ENCODE measurements at places on chromosomes 2 and 18.

DNA sequence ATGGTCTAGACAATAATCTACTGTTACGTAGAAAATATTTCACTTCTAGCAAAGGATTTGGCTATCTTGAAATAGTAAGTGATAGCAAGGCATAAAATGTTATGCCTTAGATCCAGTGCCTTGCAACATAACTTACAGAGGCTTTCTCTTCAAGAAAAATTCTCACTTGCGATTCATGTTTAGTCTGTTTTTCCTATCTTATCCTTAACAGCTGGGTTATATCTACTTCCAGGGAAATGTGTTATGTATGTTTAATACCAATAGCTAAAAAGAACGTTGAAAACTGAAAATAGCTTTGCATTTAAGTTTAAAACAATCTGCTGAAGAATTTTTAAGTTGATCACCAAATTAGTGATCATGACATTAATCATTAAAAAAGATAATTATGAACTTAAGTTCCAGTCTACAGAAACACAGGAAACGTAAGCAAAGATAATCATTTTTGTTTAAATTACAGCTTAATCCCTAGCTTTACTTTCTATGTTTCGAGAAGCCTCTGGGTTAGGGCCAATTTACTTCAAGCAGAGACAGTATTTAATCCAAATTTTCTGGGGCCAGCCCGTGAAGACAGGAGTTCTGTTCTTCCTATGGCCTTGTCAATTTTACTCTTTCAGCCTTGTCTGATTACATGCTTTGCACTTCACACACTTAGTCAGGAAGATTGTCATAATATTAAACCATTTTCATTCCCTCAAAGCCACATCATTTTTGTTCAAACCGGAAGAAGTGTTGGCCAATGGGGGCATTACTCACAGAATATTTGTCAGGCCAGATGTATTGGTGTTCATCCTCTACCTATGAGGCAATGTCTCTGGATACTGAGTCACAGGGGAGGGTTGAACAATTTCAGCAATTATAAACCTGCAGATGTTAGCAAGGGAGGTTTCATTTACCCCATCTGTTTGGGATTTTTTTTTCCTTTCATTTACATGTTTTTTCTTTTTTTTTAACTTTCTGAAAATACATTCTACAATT, 1132.9 kb upstream of the ZEB2 start:
- DNase-seq: peak; percentile 87

GRCh38 chr2:96839293-96839874, 4.4 kb downstream of the ANKRD23 start:
- DNase-seq: no peak

DNA sequence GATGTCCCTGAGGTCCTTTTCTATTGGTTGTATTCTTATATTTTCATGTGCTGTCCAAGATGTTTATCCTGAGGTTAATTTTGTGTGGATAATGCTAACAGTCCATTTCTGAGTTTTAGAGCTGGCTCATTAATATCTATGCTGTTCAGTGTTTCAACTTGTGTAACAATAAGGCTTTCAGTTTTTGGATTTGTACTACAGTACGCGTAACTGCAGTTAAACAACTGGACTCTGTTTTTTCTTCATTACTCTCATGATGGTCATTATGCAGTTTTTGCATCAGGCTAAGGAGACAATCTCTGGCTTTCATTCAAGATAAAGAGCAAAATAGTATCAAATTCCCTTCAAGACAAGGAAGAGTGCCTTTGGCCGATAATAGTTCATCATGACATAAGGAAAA, 1364.8 kb downstream of the DPP10 start:
- DNase-seq: no peak

DNA sequence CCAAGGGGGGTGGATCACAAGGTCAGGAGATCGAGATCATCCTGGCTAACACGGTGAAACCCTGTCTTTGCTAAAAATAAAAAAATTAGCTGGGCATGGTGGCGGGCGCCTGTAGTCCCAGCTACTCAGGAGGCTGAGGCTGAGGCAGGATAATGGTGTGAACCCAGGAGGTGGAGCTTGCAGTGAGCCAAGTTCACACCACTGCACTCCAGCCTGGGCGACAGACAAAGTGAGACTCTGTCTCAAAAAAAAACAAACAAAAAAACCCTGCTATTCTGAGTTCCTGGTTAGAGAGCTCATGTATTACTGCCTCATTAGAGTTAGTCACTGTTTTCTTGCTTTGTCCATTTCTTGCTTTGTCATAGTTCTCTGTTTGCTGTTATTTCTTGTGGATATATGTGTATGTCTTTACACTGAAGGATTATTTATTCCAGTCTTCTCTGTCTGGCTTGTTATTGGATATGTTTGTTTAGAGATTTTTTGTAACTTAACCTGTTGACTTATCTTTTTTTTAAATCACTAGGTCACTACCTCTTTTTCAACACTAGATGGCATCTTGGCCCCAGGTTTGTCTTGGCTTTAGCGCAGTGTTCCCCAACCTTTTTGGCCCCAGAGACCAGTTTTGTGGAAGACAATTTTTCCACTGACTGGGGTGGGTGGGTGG, 17.0 kb downstream of the TTLL4 start:
- DNase-seq: no peak

GRCh38 chr2:18435426-18436037, 124.9 kb downstream of the RDH14 start:
- peak; percentile 77 for DNase-seq

DNA sequence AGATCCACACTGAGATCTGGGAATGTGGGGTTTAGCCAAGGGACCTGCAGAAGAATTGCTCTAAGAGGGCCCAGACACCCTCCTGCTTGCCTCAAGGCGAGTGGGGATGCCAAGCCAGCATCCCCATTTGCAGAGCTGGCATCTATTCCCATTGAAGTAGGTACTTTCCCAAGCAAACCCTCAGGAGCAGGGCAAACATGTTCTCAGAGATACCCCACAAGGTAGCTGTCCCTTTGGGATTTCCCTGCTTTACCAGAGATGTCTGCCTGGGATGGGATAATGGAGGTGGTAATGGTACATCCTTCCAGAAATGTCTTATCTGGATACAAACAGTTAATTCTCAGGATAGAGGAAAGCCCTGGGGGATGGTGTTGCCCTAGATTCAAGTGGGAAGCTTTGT, 51.2 kb downstream of the GYPC start:
- no peak for DNase-seq

DNA sequence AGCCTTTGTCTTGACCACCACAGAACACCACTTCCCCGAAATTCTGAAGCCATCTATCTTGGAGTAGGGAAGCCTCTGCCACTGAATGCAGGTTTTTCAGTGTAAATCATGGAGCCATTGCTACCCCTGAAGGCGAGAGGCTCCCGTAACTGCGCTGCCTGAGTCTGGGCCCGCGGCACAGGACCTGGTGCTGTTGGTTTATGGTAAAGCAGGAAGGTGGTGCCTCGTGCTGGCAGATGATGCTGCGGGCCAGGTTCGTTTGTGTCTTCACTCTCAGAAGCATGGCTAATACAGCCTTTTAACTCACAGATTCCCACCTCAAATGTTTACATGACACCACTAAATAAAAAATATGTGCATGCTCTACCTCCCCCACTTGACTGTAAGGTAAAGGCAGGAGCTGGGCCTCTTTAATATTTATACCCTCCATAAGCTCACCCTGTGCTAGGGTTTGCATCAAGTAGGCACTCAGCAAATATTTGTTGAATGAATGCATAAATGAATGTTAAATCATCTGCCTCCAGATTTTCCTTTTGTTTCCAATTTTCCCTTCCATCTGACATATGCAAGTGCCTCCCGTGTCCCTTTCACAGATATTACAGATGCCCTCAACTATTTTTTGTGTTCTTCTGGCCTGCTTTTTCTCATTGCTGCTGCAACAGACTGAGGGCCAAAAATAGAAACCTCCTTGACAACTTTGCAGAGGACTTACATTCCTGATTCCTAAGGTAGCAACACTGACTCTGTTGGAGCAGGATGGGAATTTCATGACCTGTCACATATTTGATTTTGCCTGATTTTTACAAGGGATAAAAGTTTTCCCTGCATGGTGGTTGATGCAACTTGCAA, 83.5 kb upstream of the CPO start:
- peak; percentile 4 for DNase-seq

- DNase-seq: peak; percentile 64
Observed at GRCh38 chr2:209383212-209383611, 40.6 kb upstream of the MAP2 start.

GRCh38 chr2:145157741-145158591, 638.0 kb upstream of the ZEB2 start:
- DNase-seq: peak; percentile 86

- DNase-seq: peak; percentile 66
Observed at GRCh38 chr18:34710458-34710914, 388 bp downstream of the DTNA start.

DNA sequence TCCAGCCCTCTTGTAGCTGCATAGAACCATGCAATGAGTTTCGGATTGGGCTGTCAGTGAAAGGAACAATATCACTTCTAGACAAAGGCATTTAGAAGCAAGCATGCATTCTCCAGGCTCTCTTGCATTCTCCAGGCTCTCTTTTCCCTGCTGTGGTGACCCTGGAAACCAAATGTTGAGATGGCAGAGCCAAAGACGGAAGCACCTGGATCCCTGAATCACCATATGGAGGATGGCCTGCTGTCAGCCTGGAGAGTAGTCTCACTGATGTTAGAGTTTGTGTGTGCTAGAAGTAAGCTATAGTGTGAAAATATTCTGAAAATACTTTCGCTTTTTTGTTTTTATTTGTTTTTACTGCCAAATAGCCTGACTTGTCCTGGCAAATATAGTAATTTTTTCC, 203.9 kb downstream of the C1D start:
- no peak for DNase-seq

DNA sequence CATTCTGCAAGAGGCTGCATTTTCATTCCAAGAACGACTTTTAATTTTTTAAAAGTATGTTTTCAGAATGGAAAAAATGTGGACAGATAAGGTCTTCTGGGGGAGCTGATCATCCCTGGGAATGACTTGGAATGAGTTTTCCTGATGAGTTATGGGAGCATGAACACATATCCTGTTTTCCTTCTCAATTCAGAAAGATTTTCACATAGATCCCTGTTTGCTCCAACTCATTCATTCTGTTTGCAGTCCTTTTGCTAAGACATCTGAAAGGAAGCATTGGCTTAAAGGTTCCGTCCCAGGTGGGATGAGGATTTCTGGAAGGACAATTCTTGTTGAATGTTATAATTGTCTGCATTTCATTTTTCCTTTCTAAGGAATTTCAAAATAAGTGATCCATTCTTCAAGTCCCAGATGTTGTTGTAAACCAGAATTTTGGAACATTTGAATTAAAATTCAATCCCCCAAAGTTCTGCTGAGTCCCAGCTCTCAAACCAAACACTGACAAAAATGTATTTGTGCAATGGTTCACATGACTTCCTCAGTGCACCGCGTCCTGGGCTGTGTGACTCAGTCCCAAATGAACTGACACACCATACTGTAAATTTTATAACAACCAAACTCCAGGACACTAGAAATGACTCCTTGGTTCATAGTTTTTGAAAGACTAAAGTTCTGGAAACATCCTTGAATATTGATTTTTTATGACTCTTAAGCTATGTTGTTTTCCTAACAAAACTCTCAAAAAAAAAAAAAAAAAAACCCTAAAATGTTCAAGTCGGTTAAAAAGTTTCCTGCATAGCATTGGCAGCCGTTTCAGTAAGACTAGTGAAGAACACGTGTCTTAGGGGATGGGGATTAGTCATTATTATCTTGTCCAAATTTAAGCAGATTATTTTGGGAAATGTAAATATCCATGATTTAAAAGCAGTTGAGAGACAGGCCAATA, 281.8 kb upstream of the TCF4 start:
- peak; percentile 57 for DNase-seq

DNA sequence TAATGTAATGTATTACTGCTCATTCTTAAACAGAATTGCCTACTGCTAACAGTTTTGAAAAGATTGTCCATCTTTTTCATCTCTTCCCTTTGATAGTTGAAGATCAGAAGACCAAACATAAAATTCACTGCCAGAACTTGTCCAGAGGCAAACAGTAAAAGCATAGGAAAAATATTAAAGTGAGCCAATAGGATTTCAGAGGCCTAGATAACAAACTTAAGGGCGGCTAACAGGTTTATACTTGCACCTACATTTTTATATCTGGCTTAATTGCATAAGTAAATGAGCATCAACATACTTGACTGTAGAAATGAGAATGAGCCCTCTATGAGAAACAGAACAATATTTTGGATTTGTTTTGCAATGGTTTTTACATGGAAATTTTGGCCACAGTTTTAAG, 30.3 kb downstream of the ZC3H15 start:
- no peak for DNase-seq

- DNase-seq: no peak
Observed at GRCh38 chr2:43472527-43473194, 123.2 kb downstream of the THADA start.

DNA sequence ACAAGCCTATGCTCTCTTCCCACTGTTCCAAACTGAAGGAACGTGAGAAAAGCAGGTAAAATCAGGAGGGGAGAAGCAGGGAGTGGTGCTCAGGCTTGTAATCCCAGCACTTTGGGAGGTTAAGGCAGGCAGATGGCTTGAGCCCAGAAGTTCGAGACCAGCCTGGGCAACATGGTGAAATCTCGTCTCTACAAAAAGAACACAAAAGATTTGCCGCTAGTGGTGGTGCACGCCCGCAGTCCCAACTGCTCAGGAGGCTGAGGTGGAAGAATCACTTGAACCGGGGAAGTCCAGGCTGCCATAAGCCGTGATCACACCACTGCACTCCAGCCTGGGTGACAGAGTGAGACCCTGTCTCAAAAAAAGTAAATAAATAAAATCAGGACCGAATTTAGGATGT, 1.3 kb upstream of the TMSB10 start:
- DNase-seq: no peak

DNA sequence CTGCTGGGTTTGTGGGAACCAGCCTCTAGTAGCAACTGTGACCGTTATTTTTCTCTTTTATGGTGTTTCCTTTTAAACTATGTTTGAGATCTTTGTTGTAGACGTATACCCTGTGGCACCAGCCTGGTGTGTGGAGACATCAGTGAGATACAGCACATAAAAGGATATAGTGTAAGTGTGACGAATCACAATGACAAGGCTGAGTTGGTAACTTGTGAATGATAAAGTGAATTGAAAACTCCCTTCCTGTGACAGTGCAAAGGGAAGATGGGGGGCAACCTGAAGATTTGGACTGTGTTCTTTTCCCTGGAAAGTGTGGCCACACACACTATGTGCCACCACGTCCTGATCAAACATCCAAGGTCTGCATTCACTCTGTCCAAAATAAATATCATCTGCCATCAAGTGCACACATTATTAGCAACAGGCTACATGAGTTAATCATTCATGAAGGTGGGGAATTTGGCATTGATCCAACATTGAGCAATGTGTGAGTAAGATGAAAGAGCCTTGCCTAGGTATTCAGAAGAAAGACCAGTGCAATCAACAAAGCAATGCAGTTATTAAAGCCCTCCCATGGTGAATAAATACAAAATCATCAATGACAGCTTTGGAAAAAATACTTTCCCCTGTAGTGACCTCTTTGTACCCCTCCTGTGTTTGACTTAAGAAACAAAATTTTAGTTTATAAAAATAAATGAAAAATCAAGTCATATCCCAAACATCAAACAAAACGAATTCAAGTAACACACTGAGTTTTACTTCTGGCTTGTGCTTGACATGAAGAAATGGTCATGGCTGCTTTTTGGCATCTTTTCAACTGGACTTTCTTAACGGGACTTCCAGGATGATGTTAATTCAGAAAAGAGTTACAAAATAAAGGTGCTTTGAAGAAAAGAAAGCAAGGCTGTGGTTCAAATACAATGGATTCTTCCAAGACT, 1280.5 kb upstream of the ZEB2 start:
- peak; percentile 31 for DNase-seq

- DNase-seq: no peak
Observed at GRCh38 chr2:174924061-174924693, 81.0 kb downstream of the CHN1 start.

GRCh38 chr2:2639251-2640139, 308.4 kb upstream of the MYT1L start:
- DNase-seq: no peak

GRCh38 chr2:39618736-39619135, 47.0 kb upstream of the TMEM178A start:
- DNase-seq: no peak
